ENCODE measurements at places on chromosomes 16 and 17.
A peak's percentile ranks its signal among the peaks of the same experiment; 100 is the strongest.

- DNase-seq: peak; percentile 11
Measured at GRCh38 chr17:62163847-62164246, 98.8 kb upstream of the MED13 start.

DNA sequence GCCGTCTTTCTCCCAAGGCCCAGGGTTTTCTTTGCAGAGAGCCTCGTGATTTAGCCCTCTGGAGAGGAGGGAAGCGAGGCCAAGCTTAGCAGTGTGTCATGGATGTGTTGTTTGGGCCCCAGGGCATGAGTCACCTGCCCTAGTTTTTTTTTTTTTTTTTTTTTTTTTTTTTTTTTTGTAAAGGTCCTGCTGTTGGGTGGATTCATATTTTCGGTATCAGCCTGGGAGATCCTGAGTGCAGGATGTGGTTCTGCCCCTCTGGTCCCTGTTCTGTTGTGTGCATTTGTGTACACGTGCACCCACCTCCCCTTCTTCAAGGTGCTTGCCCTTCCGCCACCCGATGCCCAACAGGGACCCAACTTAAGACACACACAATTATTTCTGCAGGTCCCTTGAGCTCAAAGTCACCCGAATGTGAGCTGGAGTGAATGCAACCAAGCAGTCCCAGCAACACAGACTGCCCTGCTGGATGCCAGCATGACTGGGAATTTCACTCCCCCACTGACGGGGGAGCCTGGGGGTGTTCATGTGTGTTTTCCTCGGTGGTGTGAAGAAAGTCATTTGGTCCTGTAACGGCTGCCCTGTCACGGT is 265.8 kb upstream of the TNRC6C start:
- no peak for DNase-seq

- DNase-seq: peak; percentile 48
Measured at GRCh38 chr17:50603340-50603739, 31.3 kb upstream of the ABCC3 start.

DNA sequence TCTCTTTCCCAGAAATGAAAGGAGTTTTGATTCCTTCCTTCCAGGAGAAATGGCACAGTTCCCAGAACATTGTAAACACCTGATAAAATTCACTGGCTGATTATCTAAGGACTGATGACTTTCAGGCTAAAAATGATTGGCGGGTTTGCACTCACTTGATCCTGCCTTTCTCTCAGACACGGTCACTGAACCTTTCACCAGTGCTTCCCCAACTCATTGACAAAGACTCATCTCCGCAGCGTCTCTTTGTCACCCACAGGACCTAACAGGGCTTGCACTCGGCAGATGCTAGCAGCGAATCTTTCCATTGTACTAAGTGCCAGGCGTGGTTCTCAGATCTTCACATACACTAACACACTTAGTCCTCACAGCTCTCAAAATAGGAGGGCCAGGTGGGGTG is 7.3 kb upstream of the DHRS7C start:
- DNase-seq: no peak

DNA sequence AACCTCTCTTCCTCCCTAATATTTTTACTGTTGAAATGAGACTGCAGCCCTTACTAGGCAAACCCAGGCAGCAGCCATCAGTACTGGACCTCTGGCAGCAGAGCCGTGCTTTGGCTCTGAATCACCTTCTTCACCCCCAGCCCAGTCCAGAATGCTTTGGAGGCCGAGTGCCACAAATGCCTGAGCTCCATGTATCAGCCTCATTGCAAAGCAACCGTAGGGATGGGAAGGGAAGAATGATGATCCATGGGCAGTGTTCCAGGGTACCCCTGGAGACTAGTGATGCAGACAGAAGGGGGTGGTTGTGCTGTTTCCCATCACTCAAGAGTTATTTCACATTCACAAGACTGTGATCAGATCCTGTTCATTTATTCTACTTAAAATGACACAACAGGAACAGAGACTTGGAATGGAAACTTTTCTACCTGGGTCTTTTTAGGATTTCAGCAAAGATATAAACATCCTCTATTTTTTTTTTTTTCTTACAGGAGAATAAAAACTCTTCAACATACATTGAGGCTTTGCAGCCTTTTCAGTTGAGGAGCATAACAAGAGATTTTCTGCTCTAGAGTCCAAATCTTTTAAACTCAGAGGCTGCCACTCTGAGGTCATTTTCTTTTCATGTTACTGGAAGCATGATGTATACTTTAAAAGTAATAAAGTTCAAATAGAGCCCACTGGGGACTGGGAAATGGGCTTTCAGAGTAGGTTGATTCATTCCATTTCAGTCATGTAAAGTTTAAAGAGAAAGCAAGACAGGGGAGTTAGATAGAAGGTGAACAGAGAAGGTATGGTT is 138.3 kb downstream of the KCNJ2 start:
- DNase-seq: no peak

DNA sequence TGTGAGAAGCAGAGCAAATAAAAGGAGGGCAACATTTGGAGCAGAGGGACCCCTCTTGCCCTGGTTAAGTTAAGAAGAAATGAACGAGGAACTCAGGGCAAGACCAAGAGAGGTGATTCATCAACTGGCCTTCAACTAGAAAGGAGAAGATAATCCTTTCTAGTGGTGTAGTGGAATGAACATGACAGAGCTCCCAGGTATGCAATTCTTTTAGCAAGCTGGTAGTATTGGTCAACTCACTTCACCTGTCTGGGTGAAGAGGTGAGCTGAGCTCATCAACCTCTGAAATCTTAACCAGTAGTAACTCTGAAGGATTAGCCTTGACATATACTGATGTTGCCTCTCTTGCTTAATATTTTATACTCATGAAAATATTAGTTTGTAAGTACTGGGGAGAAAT is 1024.7 kb upstream of the GOT2 start:
- DNase-seq: no peak

DNA sequence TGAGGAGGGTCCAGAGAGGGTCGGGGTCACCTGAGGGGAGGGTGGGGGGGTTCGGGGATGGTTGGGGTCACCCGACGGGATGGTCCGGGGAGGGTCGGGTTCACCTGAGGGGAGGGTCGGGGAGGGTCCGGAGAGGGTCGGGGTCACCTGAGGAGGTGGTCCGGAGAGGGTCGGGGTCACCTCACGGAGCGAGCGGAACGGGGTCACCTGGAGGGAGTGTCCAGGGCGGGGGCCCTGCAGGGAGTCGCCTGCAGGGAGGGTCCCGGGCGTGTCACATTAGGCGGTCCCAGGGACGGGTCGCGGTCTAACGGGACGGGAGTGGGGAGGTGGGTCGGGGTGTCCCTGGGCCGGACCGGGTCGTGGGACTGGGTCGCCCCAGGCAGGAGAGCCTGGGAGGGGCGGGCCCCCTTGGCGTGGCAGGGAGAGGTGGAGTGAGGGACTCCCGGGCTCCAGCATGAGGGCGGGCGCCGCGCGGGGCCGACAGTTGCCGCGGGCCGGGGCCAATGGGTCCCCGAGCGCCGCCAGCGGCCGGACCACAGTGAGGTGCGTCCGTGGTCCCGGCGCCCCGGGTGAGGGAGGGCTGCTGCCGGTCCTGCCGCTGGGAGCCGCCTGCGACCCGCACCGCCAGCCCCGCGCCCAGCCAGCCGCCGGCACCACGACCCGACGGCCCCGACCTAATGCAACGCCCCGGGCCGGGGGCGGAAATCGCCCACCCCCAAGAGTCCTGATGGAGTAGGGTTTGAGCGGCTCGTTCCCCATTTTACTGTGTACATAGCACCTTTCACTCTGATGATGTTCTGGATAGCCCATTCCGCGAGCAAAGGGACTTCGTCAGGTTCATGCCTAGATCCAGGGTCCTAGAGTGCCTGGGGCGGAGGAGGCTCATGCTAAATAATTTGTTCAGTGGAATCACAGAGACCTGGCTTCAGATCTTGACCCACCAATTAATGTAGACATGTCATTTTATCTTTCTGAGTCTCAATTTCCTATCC is 1.2 kb upstream of the ABCA3 start:
- DNase-seq: no peak

DNA sequence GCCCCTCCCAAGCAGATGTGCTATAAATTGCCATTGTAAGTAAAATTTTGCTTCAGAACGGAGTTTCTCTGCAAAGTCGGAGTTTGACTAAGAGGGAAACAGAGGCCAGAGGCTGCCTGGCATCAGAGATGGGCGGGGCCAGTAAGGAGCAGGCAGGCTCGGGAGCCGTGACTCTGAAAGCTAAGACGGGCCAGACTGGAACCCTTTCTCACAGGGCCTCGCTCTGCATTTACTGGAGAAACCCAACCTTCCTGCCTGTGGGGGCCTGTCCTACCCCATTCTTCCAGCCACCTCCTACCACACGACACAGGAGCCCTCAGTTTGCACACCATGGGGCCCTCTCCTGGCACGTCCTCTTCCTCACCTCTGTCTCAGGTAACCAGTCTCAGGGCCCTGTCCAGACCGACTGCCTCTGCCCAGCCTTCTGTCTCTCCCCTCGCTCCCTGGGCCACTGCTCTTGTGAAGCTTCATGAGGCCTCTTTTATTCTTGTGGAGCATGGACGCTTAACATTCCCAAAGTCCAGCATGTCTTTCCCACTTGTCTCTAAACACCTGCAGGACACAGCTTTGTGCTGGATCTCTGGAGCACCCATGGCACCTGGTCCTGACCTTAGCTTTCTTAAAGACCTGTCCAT is 48.4 kb upstream of the ACSF3 start:
- DNase-seq: no peak

DNA sequence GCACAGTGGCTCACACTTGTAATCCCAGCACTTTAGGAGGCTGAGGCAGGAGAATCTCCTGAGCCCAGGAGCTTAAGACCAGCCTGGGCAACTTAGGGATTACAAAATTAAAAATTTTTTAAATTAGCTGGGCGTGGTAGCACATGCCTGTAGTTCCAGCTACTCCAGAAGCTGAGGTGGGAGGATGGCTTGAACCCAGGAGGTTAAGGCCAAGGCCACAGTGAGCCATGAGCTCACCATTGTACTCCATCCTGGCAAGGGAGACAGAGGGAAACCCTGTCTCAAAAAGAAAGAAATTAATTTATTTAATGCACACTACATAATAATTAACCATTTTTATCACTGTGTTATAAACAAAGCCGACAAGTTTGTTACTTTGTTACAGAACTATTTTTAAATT is 131.1 kb upstream of the TMEM97 start:
- DNase-seq: no peak

GRCh38 chr16:84502075-84502474 is 2.4 kb downstream of the MEAK7 start:
- no peak for DNase-seq

- no peak for DNase-seq
Measured at GRCh38 chr16:79573884-79574283, 26.7 kb downstream of the MAF start.

GRCh38 chr16:12455287-12455798 is 348.3 kb downstream of the CPPED1 start:
- peak; percentile 72 for DNase-seq

DNA sequence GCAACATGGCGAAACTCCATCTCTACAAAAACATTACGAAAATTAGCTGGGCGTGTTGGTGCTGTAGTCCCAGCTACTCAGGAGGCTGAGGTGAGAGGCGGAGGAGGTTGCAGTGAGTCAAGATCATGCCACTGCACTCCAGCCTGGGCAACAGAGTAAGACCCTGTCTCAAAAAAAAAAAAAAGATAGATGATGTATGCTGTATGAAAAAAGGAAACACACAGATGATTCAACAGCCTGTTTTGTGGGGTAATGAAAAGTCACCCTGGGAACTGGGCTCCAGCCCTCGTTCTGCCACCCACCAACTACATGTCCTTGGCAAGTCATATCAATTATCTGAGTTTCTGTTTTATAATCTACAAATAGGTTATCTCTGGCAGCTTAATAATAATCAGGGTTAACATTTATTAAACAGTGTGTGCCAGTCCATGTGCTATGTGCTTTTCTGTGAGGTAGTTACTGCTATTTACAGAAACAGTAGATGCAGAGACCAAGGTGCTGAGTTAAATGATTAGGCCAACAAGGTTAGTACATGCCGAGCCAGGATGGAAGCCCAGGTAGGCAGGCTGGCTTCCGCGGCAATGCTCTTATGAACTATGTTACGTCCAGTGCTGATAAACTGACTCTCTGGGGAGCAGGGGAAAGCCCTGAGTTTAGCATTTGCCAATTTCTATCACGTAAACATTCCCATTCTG is 1.1 kb downstream of the G6PC1 start:
- no peak for DNase-seq

GRCh38 chr17:49590874-49591273 is 15.2 kb downstream of the NXPH3 start:
- no peak for DNase-seq

GRCh38 chr16:86995456-86995855 is 321.7 kb downstream of the C16orf95 start:
- DNase-seq: no peak

GRCh38 chr17:6643451-6644125 is 2.7 kb downstream of the TXNDC17 start:
- no peak for DNase-seq

GRCh38 chr16:6229186-6229585 is 1103.5 kb upstream of the RBFOX1 start:
- DNase-seq: no peak

DNA sequence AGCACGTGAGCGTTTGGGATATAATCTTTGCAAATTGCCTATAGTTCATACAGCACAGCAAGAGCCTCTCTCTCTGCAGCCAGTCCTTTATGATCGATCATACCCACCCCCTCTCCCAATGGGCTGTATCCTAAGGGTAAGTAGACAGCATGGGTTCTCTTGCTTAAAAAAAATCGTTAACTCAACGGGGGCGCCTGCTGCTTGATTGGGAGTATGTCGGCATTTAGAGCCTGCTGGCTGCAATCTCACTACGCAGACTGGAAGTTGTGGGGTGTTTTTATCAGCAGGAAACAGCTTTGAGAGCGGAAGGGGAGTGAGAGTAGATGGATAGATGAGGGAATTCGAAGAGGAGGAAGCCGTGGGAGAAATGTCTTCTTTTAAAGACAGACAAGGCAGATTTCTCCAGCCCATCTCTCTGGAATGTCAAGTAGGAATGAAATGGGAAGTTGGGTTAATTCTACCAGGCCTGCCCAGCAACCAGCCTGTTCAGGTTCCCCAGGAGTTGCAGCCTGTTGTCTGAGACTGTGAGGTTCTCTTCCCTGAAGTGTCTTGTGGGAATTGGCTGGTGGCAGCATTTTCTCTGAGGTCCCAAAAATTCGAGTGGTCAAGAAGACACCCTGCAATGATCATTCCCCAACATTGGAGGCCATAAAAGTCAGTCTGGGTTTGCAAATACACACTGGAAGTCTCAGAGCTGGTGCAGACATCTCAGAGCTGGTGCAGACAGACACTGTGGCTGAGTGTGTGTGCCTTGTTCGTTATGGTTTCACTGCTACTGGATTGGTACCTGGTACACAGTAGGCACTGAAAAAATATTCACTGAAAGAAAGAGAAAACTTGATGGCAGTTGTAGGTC is 65.6 kb downstream of the PRKCB start:
- DNase-seq: no peak

Data from NCI-H524 (cell line).